ENCODE measurements at places on chromosomes 4 and X. TPM values are rescaled to one million over a fixed set of nuclear protein-coding genes. Genes with fewer than 3 reads are reported as not detected.

- DNase-seq = no peak
These were observed 13.0 kb upstream of the ARX start for GRCh38 chrX:25028726-25029125.

DNA sequence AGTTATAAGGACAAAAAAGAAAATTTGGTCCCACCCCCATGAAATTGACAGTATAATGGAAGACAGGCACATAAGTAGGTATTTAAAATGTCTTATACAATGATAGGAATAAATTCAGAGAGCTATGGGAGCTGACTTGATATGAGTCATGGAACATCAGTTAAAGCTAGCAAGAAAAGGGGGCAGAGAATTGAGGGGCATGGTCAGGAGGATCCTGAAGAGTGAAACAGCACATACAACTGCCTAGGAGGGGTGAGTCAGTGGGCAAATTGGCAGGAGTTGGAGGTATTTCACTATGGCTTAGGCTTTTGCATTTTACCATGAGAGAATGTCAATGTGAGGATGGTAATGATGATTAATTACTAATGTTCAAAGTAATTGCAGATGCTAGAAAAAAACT lies 95.4 kb upstream of the BANK1 start:
- DNase-seq = no peak

DNA sequence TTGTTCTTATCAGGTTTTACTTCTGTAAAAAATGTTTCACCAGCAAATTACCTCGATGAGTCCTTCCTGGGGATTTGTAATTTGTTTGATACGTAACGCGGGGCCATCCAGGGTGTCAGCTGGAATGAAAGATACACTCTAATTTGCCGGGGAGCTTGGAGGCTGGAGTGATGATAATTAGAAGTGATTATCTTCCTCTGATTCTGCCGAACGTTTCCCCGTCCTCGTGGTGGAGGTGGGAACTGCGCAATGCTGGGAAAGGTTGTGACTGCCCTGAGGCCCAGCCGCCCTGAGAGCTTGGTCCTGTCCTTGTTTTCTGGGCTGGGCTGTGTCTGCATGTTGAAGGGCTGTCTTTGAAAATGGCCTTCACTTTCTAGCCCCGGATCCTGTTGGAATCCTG lies 48.0 kb downstream of the SORCS2 start:
- no peak for DNase-seq

- no peak for DNase-seq
These were observed 45.9 kb downstream of the WDFY3 start for GRCh38 chr4:84920617-84921016.

DNA sequence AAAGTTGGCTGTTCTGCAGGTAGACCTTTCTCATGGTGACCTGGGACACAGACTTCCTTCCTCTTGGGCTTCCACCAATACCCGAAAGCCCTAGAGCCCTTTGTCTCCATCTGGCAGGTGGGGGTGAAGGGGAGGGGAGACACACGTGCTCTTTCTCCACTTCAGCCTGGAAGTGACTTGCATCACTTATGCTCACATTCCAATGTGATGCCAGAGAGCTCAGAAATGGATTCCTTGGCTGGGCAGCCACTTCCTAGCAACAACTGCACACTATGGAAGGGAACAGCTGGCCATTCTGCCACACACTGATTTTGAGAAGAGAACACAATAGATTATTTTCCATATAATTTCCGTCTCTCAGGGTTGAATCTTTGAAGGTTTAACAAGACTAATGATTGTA lies 36.3 kb downstream of the C4orf51 start:
- DNase-seq = no peak

GRCh38 chr4:40157436-40157835 lies 39.4 kb upstream of the RHOH start:
- DNase-seq = no peak

GRCh38 chr4:107069049-107069448 lies 32.9 kb upstream of the DKK2 start:
- DNase-seq = no peak

DNA sequence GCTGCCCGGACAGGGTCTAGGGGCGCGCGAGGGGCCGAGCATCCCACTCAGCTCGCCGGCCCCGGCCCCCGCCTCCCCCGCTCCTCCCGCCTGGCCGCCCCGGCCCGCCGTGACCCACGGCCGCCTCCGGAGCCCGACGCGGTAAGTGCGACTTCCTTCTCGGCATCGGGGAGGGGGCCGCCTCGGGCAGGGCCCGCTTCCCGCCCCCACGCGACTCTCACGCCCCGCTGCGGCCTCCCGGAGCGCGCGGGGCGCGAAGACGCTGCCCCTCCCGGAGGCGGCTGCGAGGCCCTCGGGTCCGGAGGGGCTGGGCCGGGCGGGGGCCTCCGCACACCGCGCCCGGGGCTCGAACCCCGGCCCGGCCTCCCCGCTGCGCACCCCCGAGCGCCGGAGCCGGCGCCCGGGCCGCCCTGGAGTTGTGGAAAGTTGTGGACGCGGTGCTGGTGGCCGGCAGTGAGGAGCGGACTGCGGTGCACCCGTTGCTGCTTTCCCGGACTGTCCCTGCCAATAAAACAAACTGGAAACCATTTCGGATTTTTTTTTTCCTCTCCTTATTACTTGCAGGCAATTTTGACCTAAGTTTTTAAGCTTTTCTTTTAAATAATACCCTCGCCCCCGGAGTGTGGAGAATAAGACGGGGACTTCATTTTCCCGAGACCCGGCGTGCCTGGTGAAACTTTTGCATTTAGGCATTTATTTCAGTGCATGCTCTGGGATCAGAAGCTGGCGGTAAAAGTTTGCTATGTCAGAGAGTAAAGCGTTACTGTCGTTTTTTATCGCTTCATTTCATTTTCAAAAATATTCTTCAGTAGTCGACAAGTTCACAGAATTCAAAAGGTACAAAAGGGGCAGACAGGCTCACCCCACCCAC lies 13.0 kb upstream of the TMEM156 start:
- peak; percentile 44 for DNase-seq

- DNase-seq = no peak
These were observed 215.2 kb upstream of the PSAPL1 start for GRCh38 chr4:7649741-7650531.

GRCh38 chr4:113328514-113328913 lies 279.1 kb downstream of the ANK2 start:
- no peak for DNase-seq

DNA sequence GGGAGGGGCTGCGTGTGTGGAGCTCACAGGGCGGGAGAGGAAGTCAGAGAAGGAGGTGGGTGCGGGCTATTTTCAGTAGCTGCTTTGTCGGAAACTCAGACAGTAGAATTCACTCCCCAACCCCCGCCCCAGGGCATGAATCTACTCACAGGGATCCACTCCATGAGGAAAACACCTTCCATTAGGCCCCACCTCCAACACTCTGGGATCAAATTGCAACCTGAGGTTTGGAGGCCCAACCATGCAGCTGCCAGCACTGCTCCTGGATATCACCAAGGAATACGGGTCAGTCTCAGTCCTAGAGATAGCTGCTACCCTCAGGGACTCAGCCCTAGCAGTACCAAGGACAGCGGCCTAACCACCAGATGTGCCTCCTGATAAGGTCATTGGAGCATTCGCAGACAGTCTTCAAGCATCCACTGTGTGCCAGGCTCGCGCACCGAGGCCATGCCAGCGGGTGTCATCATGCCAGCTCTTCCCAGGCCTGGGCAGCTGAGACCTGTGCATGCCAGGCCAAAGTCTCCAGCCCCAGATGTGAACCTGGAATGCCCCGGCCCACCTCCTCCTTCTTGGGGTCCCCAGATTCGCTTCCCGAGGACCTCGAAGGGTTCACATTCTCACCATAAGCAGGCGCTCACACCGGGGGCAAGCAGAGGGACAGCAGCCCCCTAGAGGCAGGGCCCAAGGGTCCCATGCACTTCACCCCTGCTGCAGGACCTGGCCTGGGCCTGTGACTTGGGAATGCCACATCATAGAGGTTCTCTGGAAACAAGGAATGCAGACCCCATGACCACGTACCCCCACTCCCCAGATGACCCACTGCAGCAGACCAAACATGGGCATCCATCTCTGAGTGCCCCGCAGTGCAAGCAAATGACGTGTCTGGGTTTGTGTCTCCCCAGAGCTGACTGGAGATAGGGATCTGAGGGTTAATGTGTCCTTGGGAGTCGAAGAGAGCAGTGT lies 102.3 kb downstream of the ADRA2C start:
- no peak for DNase-seq

- no peak for DNase-seq
These were observed 19.6 kb upstream of the PDGFC start for GRCh38 chr4:156991161-156991560.

DNA sequence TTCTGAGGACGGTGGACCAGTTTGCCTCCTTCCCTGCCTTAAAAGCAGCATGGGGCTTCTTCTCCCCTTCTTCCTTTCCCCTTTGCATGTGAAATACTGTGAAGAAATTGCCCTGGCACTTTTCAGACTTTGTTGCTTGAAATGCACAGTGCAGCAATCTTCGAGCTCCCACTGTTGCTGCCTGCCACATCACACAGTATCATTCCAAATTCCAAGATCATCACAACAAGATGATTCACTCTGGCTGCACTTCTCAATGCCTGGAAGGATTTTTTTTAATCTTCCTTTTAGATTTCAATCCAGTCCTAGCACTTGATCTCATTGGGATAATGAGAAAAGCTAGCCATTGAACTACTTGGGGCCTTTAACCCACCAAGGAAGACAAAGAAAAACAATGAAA lies 255.3 kb downstream of the RAPGEF2 start:
- no peak for DNase-seq

DNA sequence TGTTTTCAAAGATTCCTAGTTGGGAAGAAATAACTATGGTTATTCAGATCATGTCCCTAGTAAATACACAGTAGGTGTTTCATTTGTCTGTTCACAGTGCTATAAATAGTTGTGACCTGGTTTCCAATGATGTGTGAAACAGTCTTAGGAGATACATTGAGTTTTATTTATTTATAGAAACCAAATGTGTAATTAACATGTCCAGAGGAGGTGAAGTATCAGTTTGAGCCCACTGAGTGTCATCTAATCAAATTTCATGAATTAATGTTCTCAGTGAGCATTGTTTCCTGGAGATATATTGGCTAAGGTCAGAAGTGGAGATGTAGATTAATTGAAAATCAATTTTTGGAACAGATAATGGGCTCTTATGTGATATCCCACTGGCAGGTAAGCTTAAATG lies 996.3 kb downstream of the FSTL5 start:
- no peak for DNase-seq

DNA sequence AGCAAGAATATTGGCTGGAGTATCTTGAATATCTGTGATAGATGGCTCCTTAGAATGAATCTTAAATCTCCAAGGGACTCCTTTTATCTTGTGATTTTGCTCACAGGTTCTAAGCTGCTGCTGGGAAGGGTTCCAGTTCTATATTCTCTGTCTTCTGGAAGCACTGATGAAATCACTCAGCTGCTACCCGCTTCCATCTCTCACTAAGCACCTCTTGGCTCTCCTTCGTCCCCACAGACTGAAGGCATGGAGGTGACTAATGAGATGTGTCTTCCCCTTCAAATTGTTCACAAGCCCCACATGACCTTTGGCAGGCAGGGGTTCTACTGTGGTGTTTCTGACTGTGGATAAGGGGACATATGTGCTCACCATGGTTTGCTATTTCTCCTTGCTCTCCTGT lies 75.9 kb downstream of the C4orf51 start:
- no peak for DNase-seq

- DNase-seq = no peak
These were observed 65.9 kb downstream of the CLDN22 start for GRCh38 chr4:183254162-183254561.

DNA sequence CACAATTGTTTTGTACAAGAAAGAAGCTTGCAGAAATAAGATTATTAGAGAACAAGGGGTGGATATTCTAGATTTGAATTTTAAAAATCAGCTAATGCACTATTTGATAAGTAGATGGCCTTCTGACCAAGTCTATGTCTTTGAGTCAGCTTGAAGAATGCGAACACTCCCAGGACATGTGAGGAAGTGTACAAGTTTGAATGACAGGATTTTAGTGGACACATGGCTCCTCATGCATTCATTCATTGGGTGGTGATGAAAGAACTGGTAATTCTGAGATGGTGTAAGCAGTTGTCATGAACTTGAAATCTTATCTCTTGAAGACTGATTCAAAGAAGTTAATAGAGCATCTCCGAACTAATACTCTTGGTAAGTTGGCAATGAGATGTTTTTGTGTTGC lies 548.2 kb upstream of the CNKSR2 start:
- no peak for DNase-seq

GRCh38 chrX:65587616-65588526 lies 53.3 kb upstream of the LAS1L start:
- DNase-seq = peak; percentile 52

DNA sequence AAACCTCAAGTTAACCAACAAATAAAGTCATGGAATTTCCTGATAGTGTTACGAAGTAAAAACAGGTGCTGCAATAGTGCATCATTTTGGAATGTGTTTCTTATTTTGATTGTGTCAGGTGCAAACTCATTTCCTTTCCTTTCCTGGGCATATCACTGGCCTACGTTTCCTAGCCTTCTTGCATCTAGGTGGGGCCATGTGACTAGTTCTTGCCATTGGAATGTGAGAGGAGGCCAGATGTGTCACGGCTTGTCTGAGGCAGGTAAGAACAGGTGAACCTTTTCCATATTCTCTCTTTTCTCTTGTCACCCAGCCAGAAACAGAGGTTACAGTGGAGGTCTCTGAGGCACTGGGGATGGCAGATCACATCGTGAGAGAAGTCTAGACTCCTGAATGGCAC lies 868.0 kb downstream of the RPA4 start:
- DNase-seq = no peak

DNA sequence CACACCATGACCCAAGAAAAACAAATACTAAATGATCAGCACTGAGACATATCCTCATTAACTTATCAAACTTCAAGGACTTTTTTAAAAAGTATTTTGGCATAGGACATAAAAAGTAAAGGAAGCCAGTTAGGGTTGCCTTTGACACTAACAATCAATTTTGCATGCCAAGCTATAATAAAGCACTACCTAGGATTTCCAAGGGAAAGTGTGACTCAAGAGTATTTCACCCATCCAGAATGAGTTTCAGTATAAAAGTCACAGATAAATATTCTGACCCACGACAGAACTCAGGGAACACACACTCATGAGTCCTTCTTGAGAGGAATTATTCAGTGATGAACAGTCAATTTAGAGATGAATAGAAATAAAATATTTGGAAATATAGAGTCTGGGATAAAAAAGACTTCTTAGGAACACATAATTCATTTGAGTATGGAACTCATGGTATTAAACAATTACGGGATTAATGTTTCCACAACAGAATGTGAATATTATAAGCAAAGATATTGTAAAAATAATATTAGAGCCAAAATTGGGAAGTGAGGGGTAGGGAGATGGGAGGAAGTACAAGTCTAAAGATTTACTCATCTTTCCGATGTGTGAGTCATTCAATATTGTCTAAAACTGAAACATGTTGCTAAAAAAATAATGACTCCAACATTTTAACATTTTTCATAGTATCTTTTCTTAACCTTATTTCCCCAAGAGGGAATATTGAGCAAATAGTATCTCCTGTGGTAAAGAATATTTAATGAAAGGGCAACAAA lies 143.5 kb upstream of the LNX1 start:
- no peak for DNase-seq

GRCh38 chr4:187364851-187365250 lies 630.7 kb upstream of the ZFP42 start:
- DNase-seq = no peak

The NXF2B gene
- not detected for polyA plus RNA-seq

The IQSEC2 gene
- 1.8 TPM for polyA plus RNA-seq

The NLRP2B gene
- 0.19 TPM for polyA plus RNA-seq

The HMGN5 gene
- polyA plus RNA-seq = 7.0 TPM

The SOD3 gene
- 3.4 TPM for polyA plus RNA-seq

The SYP gene
- 0.33 TPM for polyA plus RNA-seq

The XAGE2 gene
- not detected for polyA plus RNA-seq

The ZNF157 gene
- polyA plus RNA-seq = not detected

The RS1 gene
- not detected for polyA plus RNA-seq

Data from liver (tissue), 10 donors.